ENCODE measurements at places on chromosomes 7 and 10.

GRCh38 chr10:10665750-10666149, 351.9 kb upstream of the CELF2 start:
- no peaks in the 10 kb centered on the region for H3K4me1 ChIP-seq
- no peaks in the 10 kb centered on the region for H3K36me3 ChIP-seq
- H3K27ac ChIP-seq: no peak overlapping the region
- no peak overlapping the region for H3K4me3 ChIP-seq
- DNase-seq: no peak

GRCh38 chr10:126586878-126587277, 83.6 kb downstream of the C10orf90 start:
- H3K27ac ChIP-seq: no peak overlapping the region
- no peak overlapping the region for H3K4me3 ChIP-seq
- no peaks in the 10 kb centered on the region for H3K36me3 ChIP-seq
- no peak for DNase-seq
- no peaks in the 10 kb centered on the region for H3K4me1 ChIP-seq

- peaks cover 15% of the 10 kb centered on the region for H3K4me1 ChIP-seq
- no peak for DNase-seq
- H3K4me3 ChIP-seq: no peak overlapping the region
- H3K36me3 ChIP-seq: no peaks in the 10 kb centered on the region
These were observed 32.4 kb downstream of the CCM2 start for GRCh38 chr7:45032421-45032820.

GRCh38 chr7:108003599-108003935, 606 bp upstream of the LAMB1 start:
- H3K27me3 ChIP-seq: peaks cover 17% of the 10 kb centered on the region
- peaks cover 39% of the 10 kb centered on the region for H3K4me1 ChIP-seq
- peaks cover 6% of the 10 kb centered on the region for H3K36me3 ChIP-seq
- peak overlapping the region; percentile 26 for H3K27ac ChIP-seq

DNA sequence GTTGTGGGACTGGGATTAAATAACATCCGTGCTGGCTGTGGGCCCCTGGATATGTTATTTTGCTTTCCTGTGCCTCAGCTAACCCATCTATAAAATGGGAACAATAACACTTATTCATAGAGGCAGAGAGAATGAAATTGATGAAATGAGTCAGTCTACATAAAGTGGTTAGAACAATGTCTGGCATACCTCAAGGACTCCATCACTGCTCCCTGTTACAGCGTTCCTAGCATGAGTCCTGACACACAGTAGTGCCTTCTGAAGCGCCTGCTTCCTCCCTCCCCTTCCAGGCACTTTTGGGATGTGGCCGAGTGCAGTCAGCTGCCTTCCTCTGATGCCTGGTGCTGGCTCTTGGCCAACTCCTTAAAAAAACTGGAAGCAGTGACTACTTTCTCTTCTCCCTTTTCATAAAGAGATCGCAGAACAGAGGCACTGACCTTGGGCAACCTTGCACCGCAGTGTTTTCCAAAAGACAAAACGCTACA, 108.4 kb upstream of the ZMIZ1 start:
- no peak overlapping the region for H3K4me3 ChIP-seq
- no peak overlapping the region for H3K27ac ChIP-seq
- peaks cover 26% of the 10 kb centered on the region for H3K4me1 ChIP-seq

- no peak overlapping the region for H3K27ac ChIP-seq
- DNase-seq: no peak
- H3K4me3 ChIP-seq: no peak overlapping the region
- peaks cover 15% of the 10 kb centered on the region for H3K27me3 ChIP-seq
- peaks cover 29% of the 10 kb centered on the region for H3K36me3 ChIP-seq
- H3K4me1 ChIP-seq: peaks cover 12% of the 10 kb centered on the region
These were observed 87.3 kb downstream of the ADCY1 start for GRCh38 chr7:45661302-45661995.

- no peak for DNase-seq
- no peak overlapping the region for H3K27ac ChIP-seq
- no peaks in the 10 kb centered on the region for H3K27me3 ChIP-seq
These were observed 42.4 kb upstream of the NCAPG2 start for GRCh38 chr7:158746957-158747356.

GRCh38 chr10:94315024-94315451, 47.7 kb downstream of the NOC3L start:
- no peaks in the 10 kb centered on the region for H3K27me3 ChIP-seq
- no peak for DNase-seq
- no peaks in the 10 kb centered on the region for H3K36me3 ChIP-seq
- H3K4me1 ChIP-seq: no peaks in the 10 kb centered on the region
- H3K4me3 ChIP-seq: no peak overlapping the region
- no peak overlapping the region for H3K27ac ChIP-seq

DNA sequence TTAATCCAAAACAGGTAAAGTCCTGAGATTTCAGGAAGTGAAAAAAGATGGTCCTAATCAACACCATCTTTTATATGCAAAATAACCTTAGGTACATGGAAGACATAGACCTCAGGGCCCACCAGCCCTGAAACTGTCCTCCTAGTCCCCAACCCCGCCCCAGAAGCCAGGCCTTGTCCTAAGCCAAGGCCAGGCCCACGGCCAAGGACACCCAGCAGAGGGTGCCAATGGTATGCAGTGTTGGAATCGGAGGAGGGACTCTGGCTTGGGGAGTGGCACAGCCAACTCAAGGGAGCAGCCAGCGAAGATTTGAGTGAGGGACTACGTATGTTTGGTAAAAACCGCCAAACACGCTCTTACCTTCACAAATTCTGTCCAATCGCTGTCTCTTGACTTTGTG, 96.7 kb downstream of the ZRANB1 start:
- H3K4me1 ChIP-seq: peaks cover 41% of the 10 kb centered on the region
- H3K4me3 ChIP-seq: no peak overlapping the region
- DNase-seq: no peak
- H3K36me3 ChIP-seq: peaks cover 14% of the 10 kb centered on the region
- no peak overlapping the region for H3K27ac ChIP-seq

- H3K36me3 ChIP-seq: no peaks in the 10 kb centered on the region
- H3K4me3 ChIP-seq: no peak overlapping the region
These were observed 40.0 kb upstream of the BAMBI start for GRCh38 chr10:28637346-28637745.

DNA sequence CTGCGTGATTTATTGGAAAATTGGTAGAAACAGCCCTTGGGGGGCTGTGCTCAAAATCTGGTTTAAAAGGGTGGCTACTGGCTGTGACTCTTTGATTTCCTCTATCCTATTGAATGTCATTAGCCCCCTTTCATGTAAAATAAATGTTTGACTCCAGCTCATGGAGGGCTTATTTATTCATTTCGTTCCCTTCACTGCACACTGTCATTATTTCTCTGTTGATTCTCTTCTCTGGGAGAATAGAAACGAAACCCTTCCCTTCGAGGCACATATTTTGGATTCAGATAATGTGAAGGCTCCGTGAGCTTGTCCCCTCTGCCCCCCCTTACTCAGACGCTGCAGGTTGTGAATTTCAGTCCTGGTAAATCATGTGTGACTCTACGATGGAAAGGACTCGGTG, 203.9 kb upstream of the GPR26 start:
- no peaks in the 10 kb centered on the region for H3K36me3 ChIP-seq
- H3K4me3 ChIP-seq: no peak overlapping the region
- DNase-seq: no peak
- H3K4me1 ChIP-seq: peaks cover 8% of the 10 kb centered on the region
